ENCODE measurements at places on chromosomes 3 and 15.
A peak's percentile ranks its signal among the peaks of the same experiment; 100 is the strongest.

- no peak for DNase-seq
Observed at GRCh38 chr3:53077476-53078220, 31.8 kb upstream of the SFMBT1 start.

DNA sequence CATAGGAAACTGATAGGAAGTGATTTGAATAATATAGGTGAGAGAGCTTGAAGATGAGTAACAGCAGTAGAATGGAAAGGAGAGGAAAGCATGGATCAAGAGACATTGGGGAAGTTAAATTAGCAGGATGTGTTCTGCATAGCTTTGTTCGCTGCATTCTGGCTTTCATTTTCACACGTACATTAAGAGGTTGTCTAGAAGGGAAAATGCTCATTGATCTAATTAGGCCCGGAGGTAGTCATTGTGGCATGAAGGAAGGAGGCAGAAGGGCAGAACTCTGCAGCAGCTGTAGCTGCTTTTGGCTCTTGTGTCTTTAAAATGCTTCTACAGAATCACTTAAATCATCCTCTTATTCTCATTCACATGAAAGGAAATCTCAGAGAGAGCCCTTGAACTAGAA, 40.3 kb downstream of the KCNAB1 start:
- no peak for DNase-seq

GRCh38 chr15:63349156-63349555, 32.5 kb downstream of the CA12 start:
- DNase-seq: no peak

DNA sequence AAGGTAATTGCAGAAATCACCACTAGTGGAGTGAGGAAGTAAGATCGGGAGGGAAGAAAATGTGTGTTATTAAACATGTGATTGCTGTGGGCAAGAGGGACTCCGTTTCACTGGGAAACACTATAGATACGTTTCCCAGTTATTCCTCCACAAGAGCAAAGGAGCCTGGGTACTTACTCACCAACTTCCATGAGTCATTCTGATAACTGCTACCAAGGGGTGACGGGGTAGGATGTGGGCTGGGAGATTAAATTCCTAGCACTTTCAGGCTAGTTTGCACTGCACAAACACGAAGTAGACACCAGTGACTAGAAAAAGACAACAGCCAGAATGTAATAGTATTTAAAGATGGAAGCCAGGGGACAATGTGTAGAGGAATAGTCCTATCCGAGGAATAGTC, 812.9 kb upstream of the CFAP20DC start:
- no peak for DNase-seq

GRCh38 chr3:187833375-187833774, 88.1 kb upstream of the BCL6 start:
- DNase-seq: no peak

- peak; percentile 30 for DNase-seq
Observed at GRCh38 chr3:149808209-149808829, 4.7 kb upstream of the RNF13 start.

GRCh38 chr3:177089901-177090300, 107.4 kb downstream of the TBL1XR1 start:
- no peak for DNase-seq

DNA sequence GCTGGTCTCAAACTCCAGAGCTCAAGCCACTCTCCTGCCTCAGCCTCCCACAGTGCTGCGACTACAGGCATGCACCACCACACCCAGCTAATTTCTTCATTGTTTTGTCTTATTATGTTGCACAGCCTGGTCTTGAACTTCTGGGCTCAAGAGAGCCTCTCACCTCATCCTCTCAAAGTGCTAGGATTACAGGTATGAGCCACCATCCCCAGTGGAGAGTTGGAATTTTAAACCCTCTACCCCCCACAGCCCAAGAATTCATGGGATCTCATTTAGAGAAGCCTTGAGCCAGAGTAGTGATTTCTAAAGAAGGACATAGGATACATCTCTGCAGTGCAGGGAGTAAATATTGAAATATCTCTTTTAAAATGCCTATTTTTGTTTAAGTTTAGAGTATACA, 221.1 kb downstream of the CACNA2D3 start:
- no peak for DNase-seq

DNA sequence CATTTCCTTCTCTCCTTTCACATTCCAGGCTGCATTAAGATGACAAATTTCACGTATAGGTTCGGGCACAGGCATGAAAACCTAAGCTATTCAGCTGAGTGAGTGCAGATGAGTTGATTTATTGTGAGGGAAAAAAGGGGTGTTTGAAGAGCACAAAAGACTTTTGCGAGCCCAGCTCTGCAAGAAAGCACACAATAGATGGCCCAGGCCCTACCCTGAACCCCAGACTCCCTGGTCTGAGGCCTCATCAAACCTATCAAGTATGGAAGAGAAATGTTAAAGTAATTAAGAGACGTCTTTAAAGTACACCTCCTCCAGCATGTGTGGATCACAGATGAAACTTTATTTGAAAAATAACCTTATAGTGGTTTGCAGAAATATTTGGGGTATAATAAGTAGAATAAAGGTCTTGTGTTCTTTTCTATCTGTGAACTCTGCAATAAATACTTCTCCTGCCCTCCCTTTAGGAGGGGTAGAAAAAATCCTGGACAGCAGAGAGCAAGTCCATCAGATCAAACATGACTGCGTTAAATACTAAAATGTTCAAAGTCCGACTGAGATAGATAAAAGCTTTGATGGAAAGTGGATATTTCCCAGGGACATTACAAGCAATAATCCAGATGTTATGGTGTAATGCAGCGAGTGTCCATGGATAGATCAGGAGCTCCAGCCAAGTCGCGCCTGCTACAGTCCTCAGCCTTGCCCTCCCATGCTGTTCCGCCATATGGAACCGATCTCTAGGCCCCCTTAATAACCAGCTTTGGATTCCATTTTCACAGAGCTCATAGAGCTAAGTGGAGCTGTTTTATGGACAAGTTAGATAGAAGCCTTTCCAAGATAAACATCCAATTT, 121.5 kb downstream of the MCTP2 start:
- no peak for DNase-seq

DNA sequence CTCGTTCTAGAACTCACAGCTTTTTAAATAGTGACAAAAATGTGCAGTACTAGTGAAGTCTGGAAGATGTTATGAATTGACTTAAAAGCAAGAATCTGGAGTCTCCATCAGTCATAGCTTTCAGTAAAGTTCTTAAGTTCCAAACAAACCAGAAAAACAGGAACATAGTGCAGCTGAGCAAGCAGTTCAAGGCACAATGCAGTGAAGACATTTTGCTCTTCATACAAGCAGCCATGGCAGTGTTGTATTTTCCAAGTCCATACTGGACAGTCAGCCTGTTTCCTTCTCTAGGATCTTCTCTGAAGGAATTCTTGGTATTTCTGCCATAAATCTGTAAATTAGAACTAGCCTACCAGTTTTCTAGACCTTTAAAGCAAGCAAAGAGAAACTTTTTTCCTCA, 90.5 kb downstream of the LRRC28 start:
- no peak for DNase-seq

GRCh38 chr3:182364723-182365650, 428.3 kb upstream of the ATP11B start:
- DNase-seq: no peak

DNA sequence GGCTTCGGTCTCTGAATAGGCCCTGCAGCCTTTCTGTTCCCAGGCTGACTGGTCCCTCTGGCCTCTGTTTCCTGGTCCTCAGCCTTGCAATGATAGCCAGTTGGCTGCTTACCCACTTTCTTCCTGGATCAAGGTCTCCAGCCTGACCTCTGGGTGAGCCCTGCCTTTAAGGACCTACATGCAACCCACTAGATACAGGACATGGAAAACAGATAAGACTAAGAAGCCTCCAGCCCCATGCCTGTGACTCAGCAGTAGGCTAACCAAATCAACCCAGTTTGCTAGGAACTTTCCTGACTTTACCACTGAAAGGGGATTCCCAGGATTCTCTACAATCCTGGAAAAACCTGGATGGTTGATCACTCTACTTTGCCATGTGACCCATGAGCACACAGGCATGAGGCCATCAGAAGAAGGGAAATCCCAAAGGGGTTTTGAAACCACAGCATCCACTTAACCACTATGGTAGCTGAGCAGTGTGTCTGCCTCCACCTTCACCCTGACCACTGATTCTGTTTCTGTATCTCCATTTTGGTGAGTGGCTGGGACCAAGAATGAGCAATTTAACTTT, 188.1 kb downstream of the CHST2 start:
- DNase-seq: no peak

DNA sequence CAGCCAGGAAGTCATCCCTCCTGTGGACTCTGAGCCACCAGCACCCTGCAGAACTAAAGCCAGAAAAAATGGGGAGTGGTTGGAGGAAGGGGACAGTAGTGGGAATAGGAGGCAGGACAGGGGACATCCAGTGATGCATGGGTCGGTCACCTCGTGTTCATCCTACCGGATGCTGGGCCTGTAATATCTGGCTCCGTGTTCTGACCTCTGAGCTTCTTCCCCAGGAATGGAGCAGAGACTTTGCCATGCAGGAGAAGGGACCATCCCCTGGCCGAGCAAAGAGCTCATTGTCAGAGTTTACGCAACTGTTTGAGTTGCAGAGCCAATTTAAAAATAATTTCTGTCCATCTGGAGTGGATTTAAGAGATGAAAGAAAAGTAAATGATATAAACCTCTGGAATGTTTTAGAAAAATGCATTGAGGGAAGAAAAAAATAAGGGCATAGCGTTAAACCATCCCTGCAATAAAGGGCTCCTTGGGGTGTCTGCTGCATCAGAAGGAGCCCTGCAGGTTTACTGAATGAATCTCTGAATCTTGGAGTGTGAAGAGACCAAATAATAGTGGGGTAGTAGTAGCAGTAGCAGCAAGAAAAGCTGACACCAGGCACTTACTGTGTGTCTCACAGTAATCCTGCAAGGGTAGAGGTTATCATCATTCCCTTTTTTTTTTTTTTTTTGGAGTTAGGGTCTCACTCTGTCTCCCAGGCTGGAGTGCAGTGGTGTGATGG, 70.9 kb downstream of the AAGAB start:
- no peak for DNase-seq

- DNase-seq: no peak
Observed at GRCh38 chr3:184175981-184176376, 1.3 kb downstream of the AP2M1 start.

DNA sequence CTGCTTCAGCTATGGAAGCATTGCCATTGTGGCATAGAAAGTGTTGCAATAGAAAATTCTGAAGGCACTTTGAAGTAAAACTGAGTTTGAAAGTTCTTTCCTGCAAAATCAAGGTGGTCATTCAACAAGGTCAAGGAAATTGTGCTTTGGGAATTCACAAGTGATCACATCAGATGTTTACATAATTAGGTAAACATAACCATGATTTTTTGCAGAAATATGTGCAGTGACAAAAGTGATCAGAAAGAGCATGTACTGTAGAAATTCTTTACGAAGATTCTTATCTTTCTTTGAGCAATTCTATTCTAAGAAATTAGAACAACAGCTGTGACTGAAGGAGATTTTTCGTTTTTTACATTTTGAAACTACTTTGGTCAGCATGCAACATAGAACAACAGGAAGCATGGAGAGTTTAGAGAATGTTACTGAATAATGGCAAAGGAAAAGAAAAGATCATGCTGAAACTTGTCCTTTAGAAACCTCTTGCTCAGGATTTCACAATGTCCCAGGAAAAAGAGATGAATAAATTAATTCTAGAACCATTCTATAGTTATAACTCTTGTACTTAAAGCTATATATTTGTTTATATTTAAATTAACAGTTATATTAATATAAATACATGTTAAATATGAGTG, 643.4 kb upstream of the ARPP21 start:
- DNase-seq: no peak

GRCh38 chr15:29668120-29668602, 154.1 kb downstream of the TJP1 start:
- DNase-seq: no peak

- DNase-seq: no peak
Observed at GRCh38 chr3:73601481-73601880, 23.3 kb downstream of the PDZRN3 start.

- no peak for DNase-seq
Observed at GRCh38 chr3:62723914-62724217, 151.3 kb downstream of the CADPS start.

DNA sequence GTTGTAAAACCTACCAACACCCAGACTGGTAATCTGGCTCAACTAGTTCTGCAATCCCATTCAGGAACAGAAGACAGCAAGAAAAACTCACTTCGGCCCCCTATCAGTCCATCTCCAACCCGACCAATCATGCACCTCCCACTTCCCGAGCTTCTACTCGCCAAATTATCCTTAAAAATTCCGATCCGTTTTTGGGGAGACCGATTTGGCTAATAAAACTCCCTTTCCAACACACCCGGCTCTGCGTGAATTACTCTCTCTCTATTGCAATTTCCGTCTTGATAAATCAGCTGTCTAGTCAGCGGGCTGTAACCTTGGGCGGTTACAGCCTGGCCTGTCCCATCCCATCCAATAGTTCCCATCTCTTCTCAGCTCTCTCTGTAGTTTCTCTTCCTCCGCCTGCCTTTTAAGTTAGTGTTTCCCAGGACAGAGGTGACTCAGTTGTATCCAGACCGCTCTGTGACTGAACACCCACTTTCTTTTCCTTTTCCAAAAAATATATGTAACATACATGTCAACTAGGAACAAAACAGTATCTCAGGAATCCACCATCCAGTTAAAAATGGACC, 780 bp upstream of the ACAD9 start:
- DNase-seq: no peak

- DNase-seq: no peak
Observed at GRCh38 chr3:134495980-134496379, 10.1 kb downstream of the CEP63 start.

- DNase-seq: no peak
Observed at GRCh38 chr15:85831415-85832113, 36.8 kb upstream of the KLHL25 start.

GRCh38 chr15:69830430-69830829, 267.3 kb downstream of the TLE3 start:
- DNase-seq: no peak

DNA sequence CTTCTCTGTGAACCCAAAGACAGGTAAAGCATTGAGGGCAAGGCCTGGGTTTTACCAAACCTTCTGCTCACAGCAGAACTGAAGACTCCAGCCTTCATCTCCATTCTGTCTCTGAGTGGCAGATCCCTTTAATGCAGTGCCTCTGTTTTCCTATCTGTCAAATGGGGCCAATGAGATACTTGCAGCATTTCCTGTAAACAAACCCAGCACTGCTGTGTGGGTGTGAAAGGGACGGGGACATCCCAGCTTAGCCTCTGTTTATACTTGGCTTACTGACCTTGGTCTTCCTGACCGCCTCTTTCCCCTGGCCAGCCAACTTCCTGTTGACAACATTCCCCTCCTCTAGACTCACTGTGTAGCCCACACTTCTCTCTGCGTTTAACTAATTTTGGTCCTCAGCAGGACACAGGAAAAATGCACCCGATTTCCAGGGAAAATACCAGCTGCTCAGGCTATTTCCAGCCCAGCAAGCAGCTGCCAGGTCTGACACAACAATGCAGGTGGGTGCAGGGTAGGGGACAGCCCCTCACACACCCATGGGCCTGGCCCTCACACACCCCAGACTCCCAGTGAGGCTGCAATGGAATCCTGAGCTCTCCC, 105.9 kb upstream of the HERC1 start:
- no peak for DNase-seq

GRCh38 chr15:62457100-62457499, 292.0 kb upstream of the C2CD4B start:
- no peak for DNase-seq

Data from stimulated activated CD8-positive, alpha-beta memory T cell treated with anti-CD3 and anti-CD28 coated beads, Interleukin-15, amount 100 ng/mL, for 1 hour (primary cell).